ENCODE measurements at places on chromosomes 5 and 9. TPM values are rescaled to one million over a fixed set of nuclear protein-coding genes. Genes with fewer than 3 reads are reported as not detected.

Gene VPS13A
- total RNA-seq: 17.3 TPM

Gene HINT1
- 127 TPM for total RNA-seq

Gene TAF11L5
- total RNA-seq: not detected

Gene CHD1
- 39.2 TPM for total RNA-seq

Gene BHMT2
- total RNA-seq: 3.7 TPM

Gene ARL14EPL
- not detected for total RNA-seq

Gene GLRX
- 87.0 TPM for total RNA-seq

Gene SPINK4
- not detected for total RNA-seq

Gene PCDHGA4
- total RNA-seq: 8.2 TPM

Measured in regular cardiac myocyte (primary cell).